Stimulated activated CD4-positive, alpha-beta T cell treated with anti-CD3 and anti-CD28 coated beads, Interleukin-15, amount 100 ng/mL, for 1 hour (primary cell): ENCODE measurements at places on chromosomes 4 and X.

- DNase-seq = no peak
Measured at GRCh38 chrX:9997041-9997440, 29.9 kb downstream of the CLDN34 start.

DNA sequence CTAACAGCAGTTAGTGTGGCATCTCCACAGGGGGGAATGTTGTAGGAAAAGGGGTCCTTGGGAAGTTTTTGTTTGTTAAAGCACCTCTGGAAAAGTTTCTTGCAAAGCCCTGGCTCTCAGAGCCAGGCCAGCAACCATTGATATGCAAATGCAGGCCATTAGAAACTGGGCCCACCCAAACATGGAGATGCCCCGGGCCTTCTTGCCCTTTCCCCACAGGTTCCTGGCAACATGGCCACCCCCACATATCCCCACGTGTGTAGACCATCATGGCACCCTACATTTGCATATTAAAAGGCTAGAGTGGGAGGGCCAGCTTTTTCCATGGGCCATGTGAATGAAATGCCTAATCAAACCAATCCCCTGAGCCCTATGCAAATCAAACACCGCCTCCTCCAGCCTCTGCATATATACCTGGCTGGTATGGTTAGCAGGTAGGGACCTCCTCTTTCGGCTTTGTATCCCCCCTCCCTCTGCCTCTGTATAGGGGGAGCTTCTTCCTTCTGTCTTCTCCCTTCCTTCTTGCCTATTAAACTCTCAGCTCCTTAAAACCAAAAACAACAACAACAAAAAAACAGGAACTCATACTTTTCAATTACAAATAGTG, 44.0 kb upstream of the ZCCHC13 start:
- DNase-seq = no peak

GRCh38 chrX:47849778-47850177, 13.1 kb downstream of the ZNF81 start:
- DNase-seq = no peak

GRCh38 chr4:14222377-14223029, 595.0 kb upstream of the BOD1L1 start:
- DNase-seq = no peak

GRCh38 chr4:17613761-17614415, 553 bp upstream of the MED28 start:
- no peak for DNase-seq

GRCh38 chr4:86561256-86561655, 32.9 kb upstream of the PTPN13 start:
- no peak for DNase-seq

DNA sequence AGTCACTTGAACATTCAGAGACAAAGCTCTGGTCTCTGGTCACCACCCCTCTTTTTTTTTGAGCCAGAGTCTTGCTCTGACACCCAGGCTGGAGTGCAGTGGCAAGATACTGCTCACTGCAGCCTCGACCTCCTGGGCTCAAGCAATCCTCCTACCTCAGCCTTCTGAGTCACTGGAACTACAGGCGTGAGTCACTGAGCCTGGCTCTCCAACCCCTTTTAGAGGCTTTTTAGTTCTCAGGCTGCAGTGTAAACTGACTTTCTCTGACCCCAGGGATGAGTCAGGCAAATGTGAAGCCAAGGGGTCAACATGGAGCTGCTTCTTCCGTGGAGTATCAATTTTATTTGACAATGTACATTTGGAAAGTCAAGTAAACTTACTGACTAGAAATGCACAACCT, 229.2 kb downstream of the PTTG2 start:
- no peak for DNase-seq

DNA sequence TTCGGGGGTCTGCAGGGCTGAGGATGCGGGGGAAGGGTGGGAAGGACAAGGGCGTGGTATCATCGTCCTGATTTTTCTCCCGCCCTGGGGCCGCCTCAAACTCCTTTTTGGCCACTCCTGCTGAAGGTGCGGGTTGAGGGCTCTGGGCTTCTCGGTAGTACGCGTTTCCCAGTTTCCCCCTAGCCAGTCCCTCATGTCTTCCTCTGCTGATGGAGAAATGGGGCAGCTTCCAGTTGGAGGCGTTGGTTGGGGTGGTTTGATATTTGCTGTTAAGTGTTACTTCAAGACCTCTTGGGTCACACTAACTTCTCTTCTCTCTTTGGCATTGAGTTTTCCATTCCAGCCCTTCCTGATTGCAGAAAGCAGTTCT, 482 bp downstream of the GSTCD start:
- no peak for DNase-seq

DNA sequence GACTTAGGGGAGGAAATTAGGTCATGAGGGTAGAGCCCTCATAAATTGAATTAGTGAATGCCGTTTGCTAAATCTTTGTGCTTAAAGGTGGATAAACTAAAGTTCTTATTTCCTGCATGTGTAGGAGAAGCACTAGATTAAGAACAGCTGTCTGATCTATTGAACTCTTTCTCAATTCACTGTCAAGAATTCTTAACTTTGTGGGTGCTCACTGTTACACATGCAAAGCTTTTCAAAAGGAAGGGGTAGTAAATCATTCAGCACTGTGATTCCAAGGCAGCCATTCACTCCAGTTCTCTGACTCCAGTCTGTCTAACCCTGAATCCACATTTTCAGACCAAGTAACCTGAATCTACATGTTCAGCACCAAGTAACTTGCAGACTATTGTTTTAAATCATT, 1520.1 kb downstream of the PCDH18 start:
- no peak for DNase-seq

- DNase-seq = no peak
Measured at GRCh38 chr4:185359767-185360446, 35.8 kb downstream of the LRP2BP start.

- DNase-seq = no peak
Measured at GRCh38 chrX:19554786-19555185, 39.5 kb upstream of the MAP3K15 start.

- DNase-seq = no peak
Measured at GRCh38 chr4:126775485-126776106, 857.2 kb upstream of the INTU start.

GRCh38 chrX:40100141-40100536, 2.4 kb upstream of the BCOR start:
- DNase-seq = no peak

DNA sequence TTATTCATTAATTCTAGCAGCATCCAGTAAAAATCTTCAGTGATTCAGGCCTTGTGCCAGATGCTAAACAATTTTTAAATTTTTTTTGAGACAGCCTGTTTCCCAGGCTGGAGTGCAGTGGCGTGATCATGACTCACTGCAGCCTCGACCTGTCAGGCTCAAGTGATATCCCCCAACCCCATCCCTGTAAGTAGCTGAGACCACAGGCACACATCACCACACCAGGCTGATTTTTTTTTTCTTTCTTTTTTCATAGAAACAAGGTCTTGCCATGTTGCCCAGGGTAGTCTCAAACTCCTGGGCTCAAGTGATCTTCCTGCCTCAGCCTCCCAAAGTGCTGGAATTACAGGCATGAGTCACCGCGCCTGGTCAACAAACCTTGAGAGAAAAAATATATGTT, 705.5 kb downstream of the ARAP2 start:
- DNase-seq = no peak

GRCh38 chr4:119218093-119218492, 5.6 kb downstream of the USP53 start:
- no peak for DNase-seq

GRCh38 chrX:108397627-108398391, 40.4 kb downstream of the COL4A6 start:
- no peak for DNase-seq

DNA sequence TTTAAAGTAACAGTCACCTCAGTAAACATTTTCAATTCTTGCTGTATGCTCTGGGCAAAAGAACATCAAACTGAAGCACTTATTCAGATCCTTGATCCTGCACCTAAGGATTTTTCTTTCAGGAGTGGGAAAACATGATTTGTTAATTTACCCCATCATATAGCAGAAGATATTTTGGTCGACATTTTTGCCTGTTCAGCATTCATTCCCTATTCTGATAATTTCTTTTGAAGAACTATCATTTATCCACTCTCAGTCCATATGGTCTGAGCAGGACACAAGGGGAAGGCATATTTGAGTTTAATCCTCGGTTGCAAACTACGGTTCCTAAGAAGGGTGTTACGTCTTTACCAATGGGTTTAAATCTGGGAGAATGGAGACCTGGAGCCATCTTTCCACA, 1.2 kb upstream of the CLOCK start:
- DNase-seq = no peak

DNA sequence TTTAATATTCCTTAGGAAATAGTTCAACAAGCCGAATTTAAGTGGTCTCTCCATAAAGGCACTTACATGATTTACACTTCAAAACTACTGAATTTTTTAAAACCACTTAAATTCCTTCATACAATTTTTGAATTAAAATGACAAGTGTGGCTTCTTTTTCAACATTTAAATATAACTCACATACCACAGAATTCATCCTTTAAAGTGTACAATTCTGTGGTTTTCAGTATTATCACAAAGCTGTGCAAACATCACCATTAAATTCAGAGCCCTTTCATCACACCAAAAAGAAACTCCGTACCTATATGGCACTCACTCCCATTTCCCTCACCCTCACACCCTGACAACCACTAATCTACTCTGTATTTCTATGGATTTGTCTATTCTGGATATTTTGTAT, 200.9 kb upstream of the MAB21L2 start:
- no peak for DNase-seq

DNA sequence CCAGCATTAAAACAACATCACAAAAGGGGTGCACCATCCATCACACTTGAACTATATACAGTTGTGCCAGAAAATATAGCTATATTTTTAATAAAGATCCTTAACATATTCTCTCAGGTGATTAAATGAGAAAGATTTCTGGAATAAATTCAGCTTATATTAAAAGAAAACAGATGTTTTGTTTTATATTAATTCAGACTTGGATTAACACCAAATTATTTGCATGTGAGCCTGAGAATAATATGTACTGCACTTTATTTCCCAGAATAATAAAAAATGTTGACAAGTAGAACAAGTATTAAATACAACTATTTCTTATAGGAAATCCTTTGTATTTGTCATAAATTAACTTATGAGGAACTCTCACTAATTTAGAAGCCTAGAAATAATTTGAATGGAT, 1467.4 kb downstream of the RAPGEF2 start:
- no peak for DNase-seq

DNA sequence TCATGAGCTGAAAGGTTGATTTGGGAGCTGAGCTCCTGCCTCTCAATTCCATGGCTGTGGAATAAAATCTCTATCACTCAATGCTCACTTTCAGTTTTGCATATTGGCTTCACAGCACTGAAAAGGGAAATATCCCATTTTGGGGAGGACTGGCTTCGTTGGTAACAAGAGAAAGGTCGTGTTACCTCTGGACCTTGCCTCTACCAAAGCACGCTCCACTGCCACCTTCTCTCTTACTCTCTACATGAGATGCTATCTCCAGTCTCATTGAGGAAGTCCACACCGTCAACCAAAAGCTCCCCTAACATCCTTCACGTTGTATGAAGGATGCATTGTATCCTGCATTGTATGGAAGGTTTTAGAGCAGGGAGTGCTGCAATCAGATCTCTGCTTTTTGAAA, 195.0 kb upstream of the LDB2 start:
- DNase-seq = no peak

DNA sequence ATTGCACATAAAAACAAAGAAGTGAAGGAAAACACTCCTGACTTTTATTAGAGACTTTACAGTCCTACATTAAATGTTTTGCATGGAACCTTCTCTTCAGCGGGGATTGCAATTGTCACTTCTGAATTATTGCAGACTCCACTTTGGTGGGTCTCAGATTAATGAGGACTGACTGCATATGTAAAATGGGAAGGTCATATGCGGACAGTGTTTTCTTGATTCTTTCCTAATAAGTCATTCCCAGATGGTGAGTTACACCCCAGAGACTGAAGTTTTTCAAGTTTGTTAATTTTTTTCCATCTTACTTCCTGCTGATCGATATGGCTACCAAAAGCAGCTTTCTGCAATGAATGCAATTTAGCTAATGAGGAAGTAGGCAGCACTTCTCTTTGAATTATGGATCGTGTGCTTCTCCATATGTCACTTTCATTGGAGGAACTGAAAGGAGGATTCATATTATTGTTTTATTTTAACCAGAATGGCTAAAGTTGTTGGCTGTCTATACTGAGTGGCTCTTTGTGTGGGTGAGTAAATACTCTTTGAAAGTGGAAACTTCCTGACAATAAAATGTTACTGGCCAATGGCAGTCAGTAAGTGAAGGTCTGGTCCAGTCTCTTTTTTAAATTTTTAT, 119.3 kb upstream of the CLNK start:
- no peak for DNase-seq

- DNase-seq = no peak
Measured at GRCh38 chr4:67558493-67558892, at the start of gene STAP1. TSS of gene STAP1 (plus strand) at chr4:67558727. CDS start at chr4:67558810, 83 bp downstream.

DNA sequence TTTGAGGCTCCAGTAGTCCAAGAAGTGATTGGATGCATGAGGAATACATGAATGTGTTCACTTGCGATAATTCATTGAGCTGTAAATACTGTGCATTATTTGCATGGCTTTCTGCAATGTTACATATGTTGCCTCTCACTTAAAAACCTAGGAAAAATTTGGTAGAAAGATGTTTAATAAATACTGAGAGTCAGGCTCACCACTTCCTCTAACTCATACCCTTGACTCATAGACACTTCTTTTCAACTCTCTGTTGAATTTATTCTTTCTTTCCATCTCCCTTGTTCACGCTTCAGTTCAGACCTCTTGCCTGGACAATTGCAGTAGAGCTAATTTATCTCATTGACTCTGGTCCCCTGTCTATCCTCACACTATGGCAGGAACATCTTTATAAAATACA, 35.8 kb upstream of the LEF1 start:
- no peak for DNase-seq

DNA sequence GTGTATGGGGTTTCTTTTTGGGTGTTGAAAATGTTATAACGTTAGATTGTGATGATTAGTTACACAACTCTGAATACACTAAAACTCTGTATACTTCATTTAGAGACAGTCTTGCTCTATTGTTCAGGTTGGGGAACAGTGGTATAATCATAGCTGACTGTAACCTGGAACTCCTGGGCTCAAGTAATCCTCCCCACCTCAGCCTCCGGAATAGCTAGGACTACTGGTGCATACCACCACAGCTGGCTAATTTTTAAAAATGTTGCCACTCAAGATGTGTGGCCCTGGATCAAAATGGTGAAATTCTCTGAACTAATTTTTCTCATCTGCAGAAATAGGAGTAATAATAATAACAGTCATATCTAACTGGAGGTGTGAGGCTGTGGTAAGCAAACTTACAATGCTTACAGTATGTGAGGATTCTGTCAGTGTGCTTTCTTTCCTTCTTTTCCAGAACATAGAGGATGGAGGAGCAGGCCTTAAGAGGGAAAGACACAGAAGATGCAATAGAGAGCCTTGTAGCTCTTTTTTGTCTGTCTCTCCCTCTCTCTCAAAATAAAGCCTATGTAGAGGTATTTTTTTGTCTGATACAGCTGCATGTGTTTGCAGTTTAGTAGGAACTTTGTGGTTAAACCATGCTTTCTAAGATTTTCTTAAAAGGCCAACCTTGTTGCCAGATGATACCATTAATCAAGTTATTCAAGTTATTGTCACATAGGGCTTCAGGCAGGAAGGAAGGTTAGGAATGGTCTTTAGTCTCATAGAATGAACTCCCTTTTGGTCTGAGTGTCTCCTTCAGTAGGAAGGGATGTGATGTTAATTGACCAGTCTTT, 7.5 kb downstream of the ADD1 start:
- no peak for DNase-seq
